ENCODE measurements at places on chromosomes 1 and 21.

DNA sequence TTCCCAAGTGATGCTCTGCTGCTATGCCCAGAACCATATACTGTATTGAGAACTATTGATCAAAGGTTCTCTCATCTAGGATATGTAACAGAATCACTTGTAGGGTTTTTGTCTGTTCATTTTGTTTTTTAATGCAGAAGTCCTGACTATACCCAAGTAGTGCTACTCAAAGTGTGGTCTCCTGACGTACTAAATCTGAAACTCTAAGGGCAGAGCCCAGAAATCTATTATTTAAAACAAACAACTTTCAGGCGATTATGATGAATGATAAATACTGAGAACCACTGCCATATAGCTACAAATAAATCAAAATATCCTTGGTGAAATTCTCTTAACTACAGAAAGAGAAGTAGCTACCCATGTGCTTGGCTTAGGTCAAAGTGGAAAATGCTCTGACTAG is 10.1 kb downstream of the ZZZ3 start:
- DNase-seq: no peak

GRCh38 chr1:25117233-25117823 is 115.0 kb downstream of the SYF2 start:
- DNase-seq: peak; percentile 9

GRCh38 chr1:55378582-55378981 is 163.4 kb upstream of the USP24 start:
- no peak for DNase-seq

GRCh38 chr1:22930240-22930912 is 42.3 kb downstream of the LACTBL1 start:
- peak; percentile 5 for DNase-seq

GRCh38 chr1:220976390-220976789 is 97.1 kb downstream of the HLX start:
- DNase-seq: no peak

GRCh38 chr1:159867664-159868026 is 5.2 kb upstream of the VSIG8 start:
- DNase-seq: no peak

DNA sequence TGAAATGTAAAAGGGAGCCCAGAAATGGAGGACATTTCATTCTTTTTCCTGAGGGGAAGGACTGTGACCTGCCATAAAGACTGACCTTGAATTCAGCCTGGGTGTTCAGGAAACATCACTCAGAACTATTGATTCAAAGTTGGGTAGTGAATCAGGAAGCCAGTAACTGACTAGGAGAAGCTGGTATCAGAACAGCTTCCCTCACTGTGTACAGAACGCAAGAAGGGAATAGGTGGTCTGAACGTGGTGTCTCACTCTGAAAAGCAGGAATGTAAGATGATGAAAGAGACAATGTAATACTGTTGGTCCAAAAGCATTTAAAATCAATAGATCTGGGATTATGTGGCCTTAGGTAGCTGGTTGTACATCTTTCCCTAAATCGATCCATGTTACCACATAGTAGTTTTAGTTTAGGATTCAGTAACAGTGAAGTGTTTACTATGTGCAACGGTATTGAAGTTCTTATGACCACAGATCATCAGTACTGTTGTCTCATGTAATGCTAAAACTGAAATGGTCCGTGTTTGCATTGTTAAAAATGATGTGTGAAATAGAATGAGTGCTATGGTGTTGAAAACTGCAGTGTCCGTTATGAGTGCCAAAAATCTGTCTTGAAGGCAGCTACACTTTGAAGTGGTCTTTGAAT is 2.9 kb downstream of the RGS2 start:
- no peak for DNase-seq

GRCh38 chr1:199995096-199995685 is 32.3 kb upstream of the NR5A2 start:
- DNase-seq: no peak

DNA sequence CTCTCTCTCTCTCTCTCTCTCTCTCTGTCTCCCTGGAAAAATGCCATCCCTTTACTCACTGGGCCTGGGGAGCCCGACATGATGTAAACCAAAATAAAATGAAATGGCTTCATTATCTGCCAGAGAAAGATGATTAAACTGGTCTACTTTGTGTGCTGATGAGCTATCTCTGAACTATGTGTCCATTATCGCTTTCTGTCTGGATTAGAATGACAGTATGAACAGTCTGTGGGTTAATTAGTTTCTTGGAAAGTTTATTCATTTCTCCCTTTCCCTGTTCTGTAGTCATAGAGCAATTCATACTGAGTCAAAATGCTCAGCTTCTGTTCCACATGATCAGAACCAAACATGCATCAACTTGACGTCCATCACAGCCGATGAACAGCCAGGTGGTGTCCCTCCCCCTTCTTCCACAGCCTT is 72.4 kb upstream of the KCND3 start:
- no peak for DNase-seq

- no peak for DNase-seq
These were observed 1.0 kb downstream of the TMEM61 start for GRCh38 chr1:54981466-54981865.

DNA sequence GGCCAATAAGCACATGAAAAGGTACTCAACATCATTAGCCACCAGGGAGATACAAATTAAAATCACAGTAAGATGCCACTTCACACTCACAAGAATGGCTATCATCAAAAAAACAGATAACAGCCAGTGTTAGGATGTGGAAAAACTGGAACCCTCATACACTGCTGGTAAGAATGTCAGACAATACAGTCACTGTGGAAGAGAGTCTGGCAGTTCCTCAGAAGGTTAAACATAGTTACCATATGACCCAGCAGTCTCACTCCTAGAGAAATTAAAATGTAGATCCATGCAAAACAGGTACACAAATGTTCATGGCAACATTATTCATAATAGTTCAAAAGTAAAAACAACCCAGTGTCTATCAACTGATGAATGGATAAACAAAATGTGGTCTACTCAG is 33.3 kb downstream of the LDLRAD1 start:
- no peak for DNase-seq

DNA sequence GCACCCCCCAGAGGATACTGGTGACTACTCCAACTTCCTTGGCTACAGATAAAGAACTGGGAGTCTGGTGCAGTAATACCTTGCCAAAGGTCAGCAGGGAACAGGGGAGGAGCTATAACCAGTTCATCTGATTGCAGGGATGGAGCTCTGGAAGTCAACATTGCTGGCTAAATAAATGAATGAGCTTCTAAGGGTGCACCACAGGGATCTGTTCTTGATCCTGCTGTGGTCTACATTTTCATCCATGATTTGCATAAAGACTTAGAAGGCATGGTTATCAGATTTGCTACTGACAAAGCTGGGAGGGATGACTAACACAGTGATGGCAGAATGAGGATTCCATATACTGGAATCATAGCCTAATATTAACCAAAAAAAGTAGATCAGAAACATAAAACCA is 18.3 kb downstream of the PLEKHA6 start:
- no peak for DNase-seq

- no peak for DNase-seq
These were observed 167.3 kb downstream of the ZZZ3 start for GRCh38 chr1:77514921-77515776.

- DNase-seq: no peak
These were observed 145.2 kb upstream of the ETS2 start for GRCh38 chr21:38660333-38661196.

DNA sequence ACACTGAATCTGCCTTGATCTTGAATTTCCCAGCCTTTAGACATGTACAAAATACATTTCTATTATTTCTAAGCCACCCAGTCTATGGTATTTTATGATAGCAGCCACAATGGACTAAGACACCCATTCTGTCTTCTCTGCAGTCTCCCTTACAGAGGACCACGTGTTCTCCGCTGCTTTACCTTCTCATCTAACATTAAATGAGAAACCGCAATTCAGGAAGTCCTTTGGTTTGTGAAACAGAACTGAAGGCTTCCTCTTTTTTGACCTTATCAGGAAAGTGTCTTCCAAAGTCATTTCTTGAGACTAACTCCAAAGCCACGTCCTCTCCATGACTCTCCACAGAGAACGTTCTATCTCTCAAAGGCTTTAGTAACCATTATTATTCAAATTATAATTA is 560.1 kb downstream of the OMA1 start:
- no peak for DNase-seq

GRCh38 chr1:94425821-94426484 is 7.8 kb downstream of the ABCD3 start:
- DNase-seq: no peak

- no peak for DNase-seq
These were observed 7.1 kb downstream of the GPR157 start for GRCh38 chr1:9121496-9122409.

- no peak for DNase-seq
These were observed 93.3 kb upstream of the CD1D start for GRCh38 chr1:158087320-158087927.

- DNase-seq: no peak
These were observed 210.9 kb upstream of the NRIP1 start for GRCh38 chr21:15275615-15276235.

GRCh38 chr1:21451212-21451611 is 11.3 kb downstream of the NBPF3 start:
- no peak for DNase-seq

GRCh38 chr1:247212012-247212411 is 40.2 kb upstream of the ZNF124 start:
- DNase-seq: no peak

DNA sequence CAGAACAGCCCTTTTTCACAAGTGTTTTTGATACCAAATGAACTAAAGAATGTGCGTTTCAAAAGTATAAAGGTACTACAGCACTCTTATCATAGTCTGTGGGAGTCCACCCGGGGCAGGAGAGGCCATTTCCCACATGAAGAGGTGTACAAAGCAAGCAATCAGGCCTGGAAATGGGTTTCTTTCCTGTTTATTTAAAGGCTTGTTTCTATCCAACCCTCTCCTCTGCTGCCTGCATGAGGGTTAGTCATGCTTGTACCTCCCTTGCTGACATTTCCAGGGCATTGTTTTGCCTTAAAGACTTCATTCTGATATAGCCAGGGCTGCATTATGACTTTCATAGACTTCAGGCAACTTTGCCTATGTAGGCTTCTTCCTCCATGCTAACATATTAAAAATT is 11.6 kb downstream of the SELP start:
- DNase-seq: no peak

DNA sequence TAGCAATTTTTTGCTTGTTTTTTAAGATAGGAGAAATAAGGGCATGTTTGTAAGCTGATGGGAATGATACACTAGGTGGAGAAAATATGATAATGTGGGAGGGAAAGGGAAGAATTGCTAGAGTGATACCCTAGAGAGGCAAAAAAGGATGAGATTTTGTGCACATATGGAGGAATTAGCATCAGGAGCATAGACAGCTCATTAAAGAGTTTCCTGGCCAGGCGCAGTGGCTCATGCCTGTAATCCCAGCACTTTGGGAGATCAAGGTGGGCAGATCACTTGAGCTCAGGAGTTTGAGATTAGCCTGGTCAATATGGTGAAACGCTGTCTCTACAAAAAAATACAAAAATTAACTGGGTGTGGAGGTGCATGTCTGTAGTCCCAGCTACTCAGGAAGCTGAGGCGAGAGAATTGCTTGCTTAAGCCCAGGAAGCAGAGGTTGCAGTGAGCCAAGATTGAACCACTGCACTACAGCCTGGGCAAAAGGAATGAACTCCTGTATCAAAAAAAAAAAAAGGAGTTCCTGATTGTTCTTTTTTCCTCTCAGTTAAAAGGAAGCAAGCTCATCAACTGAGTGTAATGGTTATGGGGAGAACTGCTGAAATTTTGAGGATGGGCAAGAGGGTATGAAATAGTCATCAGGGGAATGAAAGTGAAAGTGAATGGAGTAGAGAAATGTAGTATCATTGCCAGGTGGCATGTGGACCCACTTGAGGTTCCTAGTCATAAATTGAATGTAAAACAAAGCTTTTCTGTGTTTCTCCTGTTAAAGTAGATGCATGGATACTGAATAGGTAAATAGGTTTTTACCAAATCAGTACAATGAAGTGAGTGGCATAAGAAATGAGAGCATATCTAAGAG is 35.5 kb downstream of the SH3GLB1 start:
- no peak for DNase-seq

GRCh38 chr1:29050166-29050565 is 73.5 kb downstream of the TMEM200B start:
- no peak for DNase-seq

- no peak for DNase-seq
These were observed 3.4 kb downstream of the PLXNA2 start for GRCh38 chr1:208240662-208241355.

DNA sequence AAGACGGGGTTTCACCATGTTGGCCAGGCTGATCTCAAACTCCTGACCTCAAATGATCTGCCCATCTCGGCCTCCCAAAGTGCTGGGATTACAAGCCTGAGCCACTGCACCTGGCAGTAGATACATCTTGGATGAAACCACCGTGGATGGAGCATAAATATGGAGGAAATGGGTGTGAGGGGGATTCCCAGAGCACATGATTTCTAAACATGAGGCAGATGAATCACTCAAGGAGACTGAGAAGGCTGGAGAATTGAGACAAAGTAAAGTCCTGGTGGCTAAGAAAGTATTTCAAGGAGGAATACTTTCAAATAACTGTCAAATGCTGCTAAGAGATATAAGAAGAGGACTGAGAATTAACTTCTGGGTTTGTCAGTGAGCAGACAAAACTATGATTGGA is 5.4 kb upstream of the PGBD5 start:
- DNase-seq: no peak

- DNase-seq: no peak
These were observed 13.5 kb downstream of the KCNK1 start for GRCh38 chr1:233627376-233627775.

DNA sequence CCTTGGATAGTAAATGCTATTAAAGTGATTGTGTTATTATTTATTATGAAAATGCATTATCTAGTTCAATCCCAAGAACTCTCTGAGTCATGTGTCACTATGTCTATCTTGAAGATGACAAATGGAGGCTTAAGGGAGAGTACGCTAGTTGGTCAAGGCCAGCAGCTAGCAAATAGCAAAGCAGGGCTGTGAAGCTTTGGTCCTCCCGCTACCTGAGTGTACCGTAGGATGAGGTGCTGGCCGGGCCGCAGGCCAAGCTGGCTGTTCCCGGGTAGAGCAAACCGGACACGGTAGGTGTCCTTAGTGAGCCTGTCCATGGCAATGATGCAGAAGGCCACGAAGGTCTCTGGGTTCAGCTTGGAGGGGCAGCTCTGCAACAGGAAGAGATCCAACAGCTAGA is 9.3 kb downstream of the CYB5RL start:
- DNase-seq: no peak

Measured in stimulated activated CD4-positive, alpha-beta T cell treated with anti-CD3 and anti-CD28 coated beads, TNF-alpha, amount 100 ng/mL, for 1 hour (primary cell).